ENCODE measurements at places on chromosomes 1 and 21.

GRCh38 chr1:206558794-206559671 is 51.7 kb downstream of the RASSF5 start:
- no peak for DNase-seq

GRCh38 chr1:197619008-197619640 is 156.2 kb downstream of the DENND1B start:
- DNase-seq = no peak

GRCh38 chr1:226886122-226886901 is 15.9 kb downstream of the PSEN2 start:
- DNase-seq = no peak

- DNase-seq = no peak
Observed at GRCh38 chr1:51073456-51073855, 28.6 kb upstream of the C1orf185 start.

GRCh38 chr1:152525080-152525641 is 10.9 kb downstream of the CRCT1 start:
- DNase-seq = no peak

DNA sequence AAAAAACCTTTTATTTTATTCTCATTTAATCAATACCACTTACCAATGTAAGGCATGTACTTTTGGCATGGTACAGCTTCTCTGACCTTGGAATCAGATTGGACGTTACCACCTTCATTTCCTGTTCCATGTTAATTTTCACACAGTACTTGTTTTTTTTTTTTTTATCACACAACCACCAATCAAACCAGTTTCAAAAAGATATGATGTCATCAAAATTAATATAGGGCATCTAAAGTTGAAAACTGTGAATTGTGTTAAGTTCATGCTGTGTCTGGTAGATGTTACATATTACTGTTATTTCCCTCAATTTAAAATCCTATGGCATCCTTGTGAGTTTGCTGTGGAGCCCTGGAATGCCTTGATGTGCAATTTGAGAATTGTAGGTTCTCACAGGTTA is 85.1 kb downstream of the NPHS2 start:
- no peak for DNase-seq

DNA sequence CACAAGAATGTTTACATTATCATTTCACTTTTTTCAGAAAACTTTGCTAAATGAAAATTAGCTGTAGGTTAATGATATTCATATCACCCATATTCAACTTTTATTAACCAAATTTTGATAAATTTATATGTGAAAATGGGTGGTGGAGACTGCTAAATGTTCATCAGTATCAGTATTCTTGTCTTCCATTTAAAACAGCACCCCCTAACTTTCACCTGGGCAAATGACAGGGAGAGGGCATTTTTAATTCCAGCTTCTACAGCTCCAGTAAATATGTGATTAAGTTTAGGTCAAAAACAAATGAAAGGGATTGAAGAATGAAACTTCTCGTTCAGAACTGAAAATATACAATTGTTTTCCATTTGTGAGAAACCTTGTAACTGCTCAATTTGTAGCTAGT is 722.2 kb downstream of the KCNT2 start:
- peak; percentile 2 for DNase-seq

DNA sequence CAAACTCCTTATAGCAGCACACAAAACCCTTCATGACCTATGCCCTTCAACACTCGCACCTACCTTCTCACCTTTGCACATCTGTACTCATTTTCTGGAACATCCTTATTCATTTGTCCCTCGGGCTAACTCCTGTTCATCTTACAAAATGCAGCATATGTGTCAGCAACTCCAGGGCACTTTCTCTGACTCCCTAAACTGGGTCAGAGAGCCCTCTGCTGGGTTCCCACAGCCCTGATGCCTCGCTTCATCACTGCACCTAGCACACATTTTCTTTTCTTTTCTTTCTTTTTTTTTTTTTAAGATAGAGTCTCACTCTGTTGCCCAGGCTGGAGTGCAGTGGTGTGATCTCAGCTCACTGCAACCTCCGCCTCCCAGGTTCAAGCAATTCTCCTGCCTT is 54.0 kb downstream of the RAB3B start:
- DNase-seq = no peak

DNA sequence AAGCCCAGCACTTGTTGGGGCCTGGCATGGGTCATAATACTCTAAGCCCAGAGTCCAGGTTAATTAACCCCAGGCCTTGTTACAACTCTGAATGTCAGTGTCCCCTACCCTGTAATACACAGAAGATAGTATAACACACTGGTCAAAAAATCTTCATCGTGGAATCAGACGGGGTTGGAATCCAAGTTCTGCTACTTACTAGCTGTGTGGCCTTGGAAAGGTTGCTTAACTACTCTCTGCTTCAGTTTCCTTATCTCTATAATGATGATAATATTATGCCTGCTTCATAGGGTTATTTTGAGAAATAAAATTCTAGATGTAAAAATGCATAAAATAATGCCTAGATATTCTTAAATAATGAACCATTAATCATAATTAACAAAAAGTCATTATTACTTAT is 77.8 kb upstream of the CTTNBP2NL start:
- DNase-seq = no peak

DNA sequence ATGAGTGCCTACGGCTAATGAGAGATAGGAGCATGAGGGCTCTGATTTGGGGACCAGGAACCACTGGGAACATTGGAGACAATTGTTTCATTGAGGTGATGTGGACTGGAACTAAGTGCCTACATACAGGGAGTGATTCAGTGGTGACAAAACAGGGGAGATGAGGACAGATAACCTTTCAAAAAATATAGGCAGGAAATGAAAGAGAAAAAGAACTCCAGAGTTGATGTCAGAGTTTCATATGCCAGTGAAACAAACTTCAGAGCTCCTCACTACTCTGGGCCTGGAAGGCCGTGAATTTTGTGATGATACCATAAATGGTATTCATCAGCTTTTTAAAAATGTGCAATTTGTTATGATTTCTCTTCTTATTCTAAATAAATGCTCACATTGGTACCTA is 39.3 kb downstream of the FASLG start:
- DNase-seq = no peak

- no peak for DNase-seq
Observed at GRCh38 chr1:41720861-41721410, 197.8 kb downstream of the HIVEP3 start.

- DNase-seq = no peak
Observed at GRCh38 chr1:63643926-63644325, 50.7 kb downstream of the PGM1 start.

DNA sequence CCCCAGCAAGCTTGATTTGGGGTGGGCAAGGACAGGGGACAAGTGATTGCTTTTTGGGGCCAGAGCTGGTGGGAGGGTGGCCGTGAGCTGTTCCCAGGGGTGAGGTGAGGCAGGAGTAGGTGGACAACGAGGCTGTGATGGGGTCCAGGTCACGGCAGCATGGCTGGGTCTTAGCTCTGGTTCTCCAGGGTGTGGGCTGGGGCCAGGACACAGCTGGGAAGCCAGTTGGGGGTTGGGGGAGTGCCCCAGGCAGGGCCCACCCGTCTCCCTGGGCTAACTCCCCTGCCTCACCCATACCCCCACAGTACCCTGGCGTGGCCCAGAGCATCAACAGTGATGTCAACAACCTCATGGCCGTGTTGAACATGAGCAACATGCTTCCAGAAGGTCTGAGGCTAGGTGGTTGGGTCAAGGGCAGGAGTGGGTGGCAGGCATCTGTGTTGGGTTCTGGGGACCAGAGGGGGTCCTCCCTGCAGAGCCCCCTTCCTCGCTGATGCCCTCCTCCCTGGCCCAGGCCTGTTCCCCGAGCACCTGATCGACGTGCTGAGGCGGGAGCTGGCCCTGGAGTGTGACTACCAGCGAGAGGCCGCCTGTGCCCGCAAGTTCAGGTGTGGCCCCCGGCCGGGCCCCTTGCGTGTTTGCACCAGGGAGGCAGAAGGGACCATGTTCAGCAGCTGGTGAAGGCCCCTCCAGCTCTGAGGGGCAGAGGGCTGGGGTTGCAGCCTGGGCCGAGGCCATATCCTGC is 43.3 kb downstream of the COQ8A start:
- no peak for DNase-seq

GRCh38 chr1:143660354-143660941 is 311.3 kb downstream of the FAM72C start:
- DNase-seq = no peak

GRCh38 chr1:75640137-75640536 is 29.2 kb upstream of the SLC44A5 start:
- no peak for DNase-seq

GRCh38 chr1:203536980-203537455 is 43.1 kb downstream of the OPTC start:
- DNase-seq = peak; percentile 51

GRCh38 chr1:29962831-29963247 is 726.5 kb downstream of the PTPRU start:
- no peak for DNase-seq

GRCh38 chr1:32881291-32881690 is 5.0 kb upstream of the HPCA start:
- DNase-seq = no peak

GRCh38 chr1:57248830-57249229 is 175.0 kb downstream of the DAB1 start:
- DNase-seq = no peak

- no peak for DNase-seq
Observed at GRCh38 chr1:119874186-119874585, 22.1 kb downstream of the ADAM30 start.

DNA sequence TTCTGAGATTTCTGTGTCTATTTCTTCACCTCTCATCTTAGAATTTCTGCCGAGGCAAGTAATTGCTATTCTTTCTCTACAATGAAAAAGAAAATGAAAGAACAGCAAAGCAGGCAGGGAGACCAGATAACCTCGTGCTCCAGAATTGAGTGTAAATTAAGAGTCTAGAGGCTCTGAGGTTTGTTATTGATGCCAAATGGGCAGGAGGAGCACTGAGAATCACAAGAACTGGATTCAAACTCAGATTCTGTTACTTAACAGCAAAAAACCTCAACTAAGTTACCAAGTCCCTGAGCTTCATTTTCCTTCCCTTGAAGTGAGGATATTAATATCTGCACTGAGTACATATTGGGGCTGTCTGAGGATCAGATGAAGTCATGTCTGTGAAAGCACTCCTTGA is 5.5 kb upstream of the DDR2 start:
- DNase-seq = no peak

- peak; percentile 55 for DNase-seq
Observed at GRCh38 chr1:8315573-8316475, 2.1 kb upstream of the SLC45A1 start.

DNA sequence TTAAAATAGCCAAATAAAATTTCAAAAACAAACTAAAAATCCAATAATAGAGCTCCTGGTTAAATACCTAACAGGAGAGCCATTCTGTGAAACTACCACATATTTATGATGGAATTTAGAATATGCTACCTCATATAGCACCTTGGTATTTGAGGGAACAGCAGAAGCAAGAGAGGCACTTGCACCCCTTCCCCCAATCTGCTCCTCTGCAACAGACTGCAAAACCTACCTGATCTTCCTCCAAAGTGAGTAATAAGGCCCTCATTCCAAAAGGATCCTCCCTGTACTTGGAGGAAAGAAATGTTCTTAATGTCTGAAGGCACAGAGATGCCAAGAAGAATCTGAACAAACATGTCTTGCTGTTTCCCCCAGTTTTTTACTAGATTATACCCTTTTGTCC is 28.1 kb upstream of the RNPC3 start:
- no peak for DNase-seq

- no peak for DNase-seq
Observed at GRCh38 chr1:151494741-151495281, 16.4 kb upstream of the CGN start.

DNA sequence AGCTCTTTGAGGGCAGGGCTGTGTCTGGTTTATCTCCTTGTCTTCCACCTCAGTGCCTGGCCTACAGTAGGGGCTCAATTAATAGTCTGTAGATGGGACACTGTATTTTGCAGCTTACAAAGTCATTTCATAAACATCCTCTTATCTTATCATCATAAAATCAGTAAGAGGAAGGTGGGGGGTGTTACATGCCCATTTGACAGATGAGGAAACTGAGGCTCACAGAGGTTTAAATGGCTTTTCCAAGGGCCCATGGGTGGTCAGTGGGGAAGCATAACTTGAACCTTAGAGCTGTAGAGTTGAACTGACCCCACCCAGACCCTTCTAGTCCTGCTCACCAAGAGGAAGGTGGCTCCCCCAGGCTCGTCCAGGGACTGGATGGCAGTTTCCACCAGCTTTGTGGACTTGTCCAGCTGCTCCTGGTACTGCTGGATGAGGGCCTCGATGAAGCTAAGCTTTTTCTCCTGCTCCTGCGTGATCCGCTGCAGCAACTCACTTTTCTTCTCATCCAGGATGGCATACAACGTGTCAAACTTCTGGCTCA is 9.3 kb downstream of the TRIM63 start:
- DNase-seq = no peak

GRCh38 chr1:220213382-220213983 is 58.8 kb downstream of the RAB3GAP2 start:
- DNase-seq = peak; percentile 26

DNA sequence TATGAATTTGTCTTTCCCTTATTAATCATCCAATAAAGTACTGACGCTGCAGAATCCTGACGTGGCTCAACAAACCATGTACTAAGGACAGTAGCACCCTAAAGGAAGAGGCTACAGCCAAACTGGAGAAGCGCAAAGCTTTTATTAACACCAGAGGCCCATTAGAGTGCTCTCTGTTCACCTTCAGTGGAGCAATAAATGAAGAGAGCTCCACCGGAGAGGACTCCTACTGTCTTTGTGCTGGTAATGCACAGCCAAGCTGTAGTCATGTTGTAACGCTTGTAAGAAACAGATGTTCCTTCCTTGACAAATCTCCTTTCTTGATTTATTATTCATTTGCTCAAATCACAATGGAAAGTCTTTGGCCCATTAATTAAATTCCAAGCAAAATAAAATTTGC is 220.7 kb upstream of the RRP15 start:
- no peak for DNase-seq

- DNase-seq = no peak
Observed at GRCh38 chr21:26769613-26770188, 75.5 kb downstream of the ADAMTS1 start.

DNA sequence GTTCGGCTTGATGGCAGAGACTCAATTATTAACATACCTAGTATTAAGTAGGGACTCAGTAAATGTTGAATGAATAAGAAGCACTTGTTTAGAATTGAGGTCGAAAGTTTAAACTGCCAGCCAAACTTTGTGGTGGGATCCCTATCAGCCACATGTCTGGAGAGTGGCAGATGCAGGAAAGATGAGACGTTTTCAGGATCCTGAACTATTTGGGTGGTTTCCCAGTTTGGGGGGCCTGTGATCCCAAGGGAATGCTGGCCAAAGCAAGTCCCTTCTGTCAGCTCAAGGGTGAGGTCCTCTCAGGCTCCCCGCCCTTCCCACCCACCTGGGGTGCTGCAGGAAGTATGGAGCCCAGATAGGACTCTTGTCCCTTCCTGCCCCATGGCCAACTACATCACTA is 38.6 kb downstream of the KCNC4 start:
- DNase-seq = no peak

GRCh38 chr1:151370211-151370911 is 2.1 kb downstream of the SELENBP1 start:
- DNase-seq = no peak

- DNase-seq = no peak
Observed at GRCh38 chr21:37458669-37459276, 92.2 kb downstream of the DYRK1A start.

- no peak for DNase-seq
Observed at GRCh38 chr1:61636376-61636775, 88.6 kb downstream of the TM2D1 start.

- no peak for DNase-seq
Observed at GRCh38 chr1:246324711-246325110, 182.4 kb downstream of the SMYD3 start.

GRCh38 chr1:180252638-180253536 is 22.8 kb downstream of the LHX4 start:
- peak; percentile 80 for DNase-seq

GRCh38 chr1:64490213-64490818 is 20.4 kb downstream of the CACHD1 start:
- no peak for DNase-seq

Data from HuH-7.5 (cell line).